Cardiac muscle cell (in vitro differentiated cells and primary cell): ENCODE measurements at places on chromosomes 2 and 18. TPM values are rescaled to one million over a fixed set of nuclear protein-coding genes. Genes with fewer than 3 reads are reported as not detected.

DUSP2 gene
- total RNA-seq = 0.89 and 3.0 TPM in 2 replicates

EVX2 gene
- 0.06 and 0.11 TPM in 2 replicates for total RNA-seq

AGAP1 gene
- total RNA-seq = 20.9 and 38.2 TPM in 2 replicates

SLC30A3 gene
- 75.1 and 84.7 TPM in 2 replicates for total RNA-seq

MAPK4 gene
- 62.3 and 68.9 TPM in 2 replicates for total RNA-seq

TUBA3E gene
- not detected in 2 replicates for total RNA-seq
